ENCODE measurements at places on chromosomes 3 and 15.

- DNase-seq: no peak
These were observed 4.8 kb downstream of the PAQR5 start for GRCh38 chr15:69303337-69304181.

DNA sequence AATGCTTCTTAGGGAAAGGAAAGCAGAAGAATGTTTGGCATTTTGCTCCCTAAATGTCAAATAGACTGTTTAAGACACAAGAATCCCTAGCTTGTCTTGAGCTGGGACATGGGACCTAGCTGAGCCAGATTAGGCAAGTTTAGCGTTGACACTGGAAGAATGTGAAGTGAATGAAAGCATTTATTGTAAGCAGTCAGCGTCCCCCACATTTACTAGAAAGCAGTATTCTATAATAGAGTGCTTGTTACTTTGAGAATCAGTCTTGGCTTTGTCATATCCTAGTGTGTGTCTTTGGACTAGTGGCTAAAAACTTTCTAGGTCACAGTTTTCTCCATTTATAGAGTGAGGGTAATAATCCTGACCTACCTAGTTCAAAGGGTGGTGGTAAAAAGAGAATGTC, 161.6 kb downstream of the ADAMTSL3 start:
- DNase-seq: no peak

DNA sequence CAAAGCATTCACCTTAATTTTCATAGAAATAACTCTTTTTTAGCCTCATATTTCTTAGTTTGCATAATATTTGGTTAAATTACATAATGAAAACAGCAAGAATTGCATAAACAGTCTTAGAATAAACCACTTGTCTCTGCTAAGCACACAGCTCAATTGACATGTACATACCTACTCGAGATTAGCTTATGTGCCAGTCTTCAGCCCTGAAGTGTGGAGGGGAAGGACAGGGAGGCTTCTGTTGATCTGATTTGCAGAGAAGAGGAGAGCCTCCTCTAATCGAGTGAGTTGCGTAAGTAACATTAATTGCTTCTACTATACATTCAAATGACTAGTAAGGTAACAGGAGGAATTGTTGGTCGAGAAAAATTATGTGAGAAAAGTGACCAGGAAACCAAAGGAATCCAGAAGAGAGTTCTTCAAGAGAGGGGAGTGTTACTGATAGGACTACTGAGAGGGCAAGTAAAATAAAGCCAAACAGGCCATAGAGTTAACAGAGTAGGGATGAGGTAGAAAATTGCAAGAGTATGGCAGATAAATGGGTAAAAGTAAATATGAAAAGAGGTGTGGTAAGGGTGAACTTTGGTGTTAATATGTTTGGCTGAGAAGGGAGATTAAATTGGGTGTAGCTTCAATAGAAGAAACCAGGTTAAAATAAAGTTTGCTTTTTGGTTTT, 7.1 kb upstream of the GOLIM4 start:
- DNase-seq: no peak

DNA sequence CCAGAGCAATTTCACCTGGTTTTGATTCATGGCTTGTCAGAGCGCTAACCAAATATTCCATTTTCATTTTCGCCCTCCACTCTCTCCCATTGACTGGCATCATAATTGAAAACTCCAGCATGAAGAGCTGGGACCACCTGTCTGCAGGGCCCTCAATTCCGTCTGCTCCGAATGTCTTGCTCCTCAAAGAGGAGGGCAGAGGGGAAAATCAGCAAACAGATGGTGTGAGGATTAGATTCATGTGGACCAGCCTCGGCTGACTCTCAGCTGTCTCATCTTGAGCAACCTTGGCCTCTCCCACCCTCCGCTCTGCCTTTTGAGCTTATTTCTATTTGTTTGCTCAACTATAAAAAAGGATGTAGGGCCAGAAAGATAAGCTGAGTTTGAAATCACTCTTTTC, 512.2 kb upstream of the PPP2R3A start:
- no peak for DNase-seq

GRCh38 chr15:78055919-78056713, 21.4 kb downstream of the TBC1D2B start:
- no peak for DNase-seq

GRCh38 chr3:121663171-121663847, 2.6 kb upstream of the HCLS1 start:
- no peak for DNase-seq

DNA sequence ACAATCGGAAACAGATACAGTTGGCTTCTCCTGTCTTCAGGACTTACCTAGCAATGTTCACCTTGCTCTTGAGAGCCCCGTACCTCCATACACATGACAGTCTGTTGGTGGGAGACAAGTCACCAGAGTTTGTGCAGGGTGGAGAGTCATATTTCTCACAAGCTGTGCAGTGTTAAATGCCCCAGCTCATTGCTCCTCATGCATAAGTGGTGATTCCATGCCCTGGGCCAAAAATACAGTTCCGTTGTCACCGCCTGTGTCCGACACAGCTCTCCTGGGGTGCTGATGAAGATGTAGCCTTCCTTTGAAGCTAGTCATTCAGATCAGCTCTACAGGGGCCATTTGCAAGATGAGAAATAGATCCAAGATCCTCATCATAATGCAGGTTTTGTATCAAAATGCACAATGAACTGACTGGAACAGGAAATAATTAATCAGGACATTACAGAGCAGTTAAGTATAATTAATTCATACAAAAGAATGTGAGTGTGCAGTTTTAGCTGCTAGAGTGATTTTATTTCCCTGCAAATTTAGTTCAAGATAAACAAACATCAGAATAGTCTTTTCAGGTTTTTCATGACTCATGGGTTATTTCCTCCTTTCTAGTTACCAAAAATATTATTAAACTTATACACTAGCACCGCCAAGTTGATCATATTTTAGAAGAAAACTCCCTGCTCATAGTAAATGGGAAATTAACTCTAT, 66.5 kb downstream of the CD47 start:
- no peak for DNase-seq

DNA sequence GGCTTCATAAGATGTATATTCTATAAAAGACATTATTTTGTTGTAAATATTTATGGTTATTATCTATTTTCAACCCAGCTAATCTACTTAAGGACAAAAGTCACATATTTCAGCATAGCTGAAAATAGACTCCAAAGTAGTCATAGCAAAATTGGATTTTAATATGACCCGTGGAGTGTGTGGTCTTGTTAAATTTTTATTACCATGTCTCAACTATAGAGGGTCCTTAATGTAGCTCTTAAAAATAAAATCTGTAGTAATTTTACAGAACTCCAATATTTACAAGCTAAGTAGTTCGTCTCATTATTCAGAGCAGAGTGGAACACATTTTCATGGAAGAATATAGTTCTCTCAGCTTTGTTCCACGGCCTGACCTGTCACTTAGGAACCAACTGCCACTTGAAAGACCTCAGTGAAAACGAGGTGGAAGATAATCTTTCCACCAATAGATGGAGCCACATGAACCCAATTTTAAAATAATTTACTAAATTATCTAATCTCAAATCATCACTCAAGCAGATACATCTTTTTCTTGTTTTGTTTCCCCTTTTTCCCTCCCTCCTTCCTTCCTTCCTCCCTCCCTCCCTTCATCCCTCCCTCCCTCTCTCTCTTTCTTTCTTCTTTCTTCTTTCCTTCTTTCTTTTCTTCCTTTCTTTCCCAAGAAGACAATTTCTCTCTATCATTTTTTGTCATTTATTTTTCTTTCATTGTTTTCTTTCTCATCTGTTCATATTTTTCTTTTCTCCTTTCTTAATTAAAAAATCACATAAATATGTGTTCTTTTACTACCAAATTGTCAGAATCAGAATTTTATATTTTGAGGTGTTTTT, 97.2 kb downstream of the CLDN1 start:
- peak; percentile 70 for DNase-seq

DNA sequence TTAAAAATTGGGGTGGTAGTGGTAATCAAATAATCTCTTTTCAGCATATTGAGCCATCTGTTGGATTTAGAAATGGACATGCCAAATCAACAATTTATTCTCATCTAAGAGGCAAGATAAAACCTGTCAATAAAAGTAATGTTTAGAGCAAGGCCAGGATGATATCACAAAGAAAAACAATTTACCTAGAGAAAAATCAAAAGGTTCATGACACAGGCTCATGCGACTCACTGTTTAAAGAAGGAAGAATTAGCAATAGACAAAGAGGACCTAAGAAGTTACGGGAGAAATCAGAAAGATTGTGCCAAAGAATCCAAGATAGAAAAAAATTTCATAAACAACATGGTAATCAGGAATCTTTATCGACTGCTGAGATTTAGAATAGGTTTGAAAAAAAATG, 868.5 kb upstream of the GBE1 start:
- no peak for DNase-seq

GRCh38 chr3:88283242-88283592, 133.5 kb downstream of the C3orf38 start:
- DNase-seq: no peak

- DNase-seq: no peak
These were observed 533 bp downstream of the ZNF445 start for GRCh38 chr3:44476963-44477311.

- DNase-seq: no peak
These were observed 113.5 kb downstream of the RAB11A start for GRCh38 chr15:65982627-65983322.

DNA sequence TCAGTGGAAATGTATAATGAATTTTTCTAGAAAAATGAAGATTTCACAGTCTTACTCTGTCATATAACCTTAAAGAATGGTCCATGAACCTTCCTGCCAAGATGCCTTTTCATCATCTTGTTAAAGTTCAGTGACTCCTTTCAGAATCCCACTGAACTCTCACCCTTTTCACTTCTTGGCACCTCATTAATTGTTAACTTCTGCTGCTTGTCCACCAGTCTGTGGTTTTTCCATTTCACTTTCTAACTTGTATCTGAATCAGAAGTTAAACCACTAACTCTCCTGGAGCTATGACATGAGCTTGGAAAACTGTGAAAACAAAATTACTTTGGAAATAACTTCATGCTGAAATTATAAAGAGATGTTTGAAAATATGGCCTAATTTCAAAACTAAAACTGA, 281.2 kb upstream of the ALCAM start:
- no peak for DNase-seq

DNA sequence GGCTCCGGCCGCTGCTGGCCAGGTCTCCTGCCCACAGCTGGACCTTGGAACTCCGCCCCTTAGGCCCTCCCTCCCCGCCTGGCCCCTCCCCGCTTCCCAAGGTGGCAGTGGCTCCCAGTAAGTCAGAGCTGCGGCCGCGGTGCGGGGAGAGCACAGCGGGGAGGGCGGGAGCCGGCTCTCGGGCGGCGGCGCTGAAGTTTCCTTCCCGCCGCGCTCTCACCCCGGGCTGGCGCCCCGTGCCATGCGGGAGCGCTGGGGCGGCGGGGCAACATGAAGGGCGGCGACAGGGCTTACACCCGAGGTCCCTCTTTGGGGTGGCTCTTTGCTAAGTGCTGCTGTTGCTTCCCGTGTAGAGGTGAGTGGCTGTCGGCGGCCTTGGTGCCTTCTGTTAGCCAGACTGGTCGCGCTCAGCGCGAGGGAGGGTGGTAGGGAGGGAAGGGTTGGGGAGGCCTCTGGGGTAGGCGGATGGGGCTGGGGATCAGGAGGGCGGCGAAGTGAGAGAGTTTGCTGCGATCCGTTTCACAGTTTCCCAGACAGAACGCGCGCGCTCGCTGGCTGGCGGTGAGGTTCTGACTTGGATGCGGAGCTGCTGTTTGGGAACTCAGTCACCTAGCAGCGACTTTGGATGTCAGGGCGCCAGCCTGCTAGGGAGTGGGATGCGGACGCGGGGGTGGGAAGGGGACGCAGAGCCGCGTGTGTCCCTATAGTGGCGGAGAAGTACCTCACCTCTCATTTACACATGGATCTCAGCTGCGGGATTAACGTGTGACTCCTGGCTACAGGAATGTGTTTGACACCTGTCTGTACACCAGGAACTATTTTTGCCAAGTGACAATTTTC, 145.5 kb upstream of the UMPS start:
- DNase-seq: no peak

- DNase-seq: no peak
These were observed 42.1 kb upstream of the NOX5 start for GRCh38 chr15:68972201-68973065.

- DNase-seq: no peak
These were observed 46.6 kb upstream of the ARPP21 start for GRCh38 chr3:35592589-35593295.

DNA sequence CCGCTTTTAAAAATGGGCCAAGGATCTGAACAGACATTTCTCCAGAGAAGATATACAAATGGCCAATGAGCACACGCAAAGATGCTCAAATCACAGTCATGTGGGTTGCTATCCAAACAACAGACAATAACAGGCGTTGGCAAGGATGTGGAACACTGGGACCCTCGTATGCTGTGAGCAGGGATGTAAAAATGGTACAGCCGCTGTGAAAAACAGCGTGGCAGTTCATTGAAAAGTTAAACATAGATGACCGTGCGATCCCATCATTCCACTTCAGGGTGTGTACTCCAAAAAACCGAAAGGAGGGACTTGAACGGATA, 6.7 kb upstream of the LRRC15 start:
- no peak for DNase-seq

DNA sequence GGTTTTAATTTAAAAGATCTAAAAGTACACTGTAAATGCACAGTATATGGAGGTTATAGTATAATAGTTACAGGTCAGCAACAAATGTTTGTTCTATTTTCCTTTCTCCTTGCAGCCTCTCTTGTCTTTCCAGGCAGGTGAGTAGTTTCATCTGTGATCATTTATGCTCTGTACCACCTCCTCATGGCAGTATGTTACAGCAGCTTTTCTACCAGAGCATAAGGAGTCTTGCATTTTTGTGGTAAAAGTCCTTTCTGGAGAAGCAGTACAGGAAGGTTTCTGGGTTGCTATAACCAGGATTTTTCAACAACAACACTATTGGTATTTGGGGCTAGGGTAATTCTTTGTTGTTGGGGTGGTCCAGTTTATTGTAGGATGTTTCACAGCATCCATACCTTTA, 59.5 kb downstream of the ZNF609 start:
- DNase-seq: no peak

- peak; percentile 43 for DNase-seq
These were observed 705 bp downstream of the NIPA2 start for GRCh38 chr15:22839046-22839695.

DNA sequence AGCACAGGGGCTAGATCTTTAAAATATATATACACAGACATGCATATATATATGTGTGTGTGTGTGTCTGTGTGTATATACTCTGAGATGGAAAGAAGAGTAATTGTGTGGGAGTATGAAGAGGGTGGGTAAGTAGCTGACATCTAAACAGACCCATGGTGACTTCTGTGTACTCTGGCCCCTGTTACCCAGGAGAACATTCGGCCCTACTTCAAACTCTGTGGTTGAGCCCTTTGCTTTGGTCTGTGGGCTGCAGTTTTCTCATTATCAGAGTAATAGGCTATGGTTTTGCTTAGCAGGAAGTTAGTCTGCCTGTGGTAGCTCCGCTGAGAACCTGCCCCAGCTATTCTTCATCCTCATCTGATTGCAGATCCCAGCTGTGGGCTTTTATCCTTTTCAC, 141.4 kb downstream of the RBPMS2 start:
- no peak for DNase-seq

- DNase-seq: no peak
These were observed 315.0 kb upstream of the STAC start for GRCh38 chr3:36065321-36065720.

DNA sequence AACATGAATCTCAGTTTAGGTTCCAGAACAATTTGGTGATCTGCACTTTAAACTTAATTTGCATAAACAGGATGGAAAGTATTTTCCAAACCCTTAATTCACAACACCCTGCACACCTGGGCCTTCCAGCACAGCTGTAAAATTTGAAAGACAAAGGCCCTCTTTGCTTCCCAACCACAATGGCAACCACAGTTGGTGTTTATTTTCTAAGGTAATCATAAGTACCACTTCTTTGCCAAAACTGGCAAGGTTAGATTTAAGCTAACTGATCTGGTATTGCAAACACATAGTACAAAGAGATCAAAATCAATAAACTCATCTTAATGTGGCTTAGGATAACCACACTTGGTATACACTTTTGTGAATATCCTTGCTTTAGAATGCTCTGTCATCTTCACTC, 4.1 kb downstream of the LRIG1 start:
- no peak for DNase-seq
